OCI-LY7 (cell line): ENCODE measurements at places on chromosomes 3 and 15.
A peak's percentile ranks its signal among the peaks of the same experiment; 100 is the strongest.

- no peak for DNase-seq
These were observed 115.7 kb upstream of the LINGO1 start for GRCh38 chr15:77748078-77749064.

GRCh38 chr15:51172193-51172592 lies 77.5 kb upstream of the TNFAIP8L3 start:
- no peak for DNase-seq

GRCh38 chr3:172069478-172069877 lies 30.1 kb downstream of the FNDC3B start:
- DNase-seq: no peak

GRCh38 chr15:64547275-64547674 lies 86.9 kb downstream of the ZNF609 start:
- no peak for DNase-seq

DNA sequence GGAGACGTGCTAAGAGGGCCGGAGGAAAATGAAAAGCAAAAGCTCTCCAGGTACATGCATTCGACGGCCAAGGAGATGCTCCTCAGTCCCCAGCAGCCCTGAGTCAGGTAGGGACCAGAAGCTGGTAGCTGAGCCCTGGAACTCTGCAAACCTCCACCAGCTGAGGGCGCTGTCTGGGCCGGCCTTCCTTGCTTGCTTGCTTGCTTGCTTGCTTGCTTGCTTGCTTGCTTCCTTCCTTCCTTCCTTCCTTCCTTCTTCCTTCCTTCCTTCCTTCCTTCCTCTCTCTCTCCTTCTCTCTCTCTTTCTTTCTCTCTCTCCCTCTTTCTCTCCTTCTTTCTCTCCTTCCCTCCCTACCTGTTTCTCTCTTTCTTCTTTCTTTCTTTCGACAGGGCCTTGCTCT lies 94.6 kb upstream of the RASGRF1 start:
- DNase-seq: peak; percentile 21

DNA sequence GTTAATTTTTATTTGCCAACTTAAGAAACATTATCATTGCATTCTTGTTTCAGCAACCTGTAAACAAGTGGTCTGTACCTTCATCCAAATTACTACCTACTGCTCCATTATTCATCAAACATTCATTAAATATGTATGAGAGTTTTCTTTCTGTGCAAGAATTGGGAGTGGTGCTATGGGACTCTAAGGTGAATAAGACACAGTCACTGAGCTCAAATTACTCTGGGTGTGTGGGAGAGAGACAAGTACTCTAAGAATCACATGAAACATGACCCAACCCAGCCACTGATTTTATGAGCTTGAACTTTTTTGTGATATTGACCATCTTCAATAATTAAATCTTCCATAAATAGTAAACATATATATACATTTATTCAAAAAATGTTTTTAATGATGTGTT lies 227.2 kb upstream of the TP63 start:
- DNase-seq: no peak

GRCh38 chr3:169562988-169563774 lies 100.3 kb downstream of the MECOM start:
- DNase-seq: no peak

DNA sequence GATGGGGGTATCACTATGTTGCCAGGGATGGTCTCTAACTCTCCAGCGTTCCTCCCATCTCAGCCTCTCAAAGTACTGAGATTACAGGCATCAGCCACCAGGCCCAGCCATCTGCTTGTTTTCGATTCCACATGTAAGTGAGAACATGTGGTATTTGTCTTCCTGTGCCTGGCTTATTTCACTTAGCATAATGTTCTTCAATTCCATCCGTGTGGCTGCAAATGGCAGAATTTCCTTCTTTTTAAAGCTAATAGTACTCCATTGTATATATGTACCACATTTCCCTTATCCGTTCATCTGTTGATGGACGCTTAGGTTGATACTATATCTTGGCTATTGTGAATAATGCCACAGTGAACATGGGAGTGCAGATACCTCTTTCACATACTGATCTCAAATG lies 70.6 kb downstream of the ASB7 start:
- DNase-seq: no peak

DNA sequence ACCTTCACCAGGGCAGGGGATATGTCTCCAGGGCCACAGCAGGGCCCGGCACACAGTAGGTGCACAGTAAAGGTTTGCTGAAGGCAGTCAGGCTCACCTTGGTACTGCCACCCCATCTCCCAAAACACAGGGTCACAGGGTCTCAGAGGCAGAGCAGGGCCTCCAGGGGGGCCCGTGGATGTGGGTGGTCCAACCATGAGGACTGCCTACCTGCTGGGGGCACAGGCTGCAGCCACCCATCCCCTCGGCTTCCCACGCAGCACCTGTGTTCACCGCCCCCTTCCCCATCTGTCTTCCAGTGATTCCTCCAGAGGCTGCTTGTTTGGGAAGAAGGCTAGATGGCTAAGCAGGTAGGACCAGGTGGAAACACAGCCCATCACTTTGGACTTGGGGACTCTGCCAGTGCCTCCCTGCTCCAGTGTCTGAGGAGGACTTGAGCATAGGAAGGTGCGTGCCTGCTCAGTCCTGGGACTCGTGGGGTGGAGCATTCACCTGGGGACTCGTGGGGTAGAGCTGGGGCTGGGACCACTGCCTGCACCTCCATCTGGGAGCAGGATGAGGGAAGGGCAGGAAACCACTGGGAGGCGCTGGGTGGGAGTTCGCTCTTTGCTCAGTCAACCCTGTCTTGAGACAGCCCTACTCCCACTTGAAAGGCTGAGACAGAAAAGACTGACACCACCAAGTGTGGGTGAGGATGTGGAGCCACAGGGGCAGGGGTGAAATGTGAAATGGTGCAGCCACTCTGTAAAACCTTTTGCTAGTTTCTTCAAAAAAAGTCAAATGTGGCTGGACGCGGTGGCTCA lies 18.8 kb upstream of the PLXND1 start:
- DNase-seq: no peak

GRCh38 chr3:149571381-149571780 lies 86.4 kb downstream of the WWTR1 start:
- no peak for DNase-seq

DNA sequence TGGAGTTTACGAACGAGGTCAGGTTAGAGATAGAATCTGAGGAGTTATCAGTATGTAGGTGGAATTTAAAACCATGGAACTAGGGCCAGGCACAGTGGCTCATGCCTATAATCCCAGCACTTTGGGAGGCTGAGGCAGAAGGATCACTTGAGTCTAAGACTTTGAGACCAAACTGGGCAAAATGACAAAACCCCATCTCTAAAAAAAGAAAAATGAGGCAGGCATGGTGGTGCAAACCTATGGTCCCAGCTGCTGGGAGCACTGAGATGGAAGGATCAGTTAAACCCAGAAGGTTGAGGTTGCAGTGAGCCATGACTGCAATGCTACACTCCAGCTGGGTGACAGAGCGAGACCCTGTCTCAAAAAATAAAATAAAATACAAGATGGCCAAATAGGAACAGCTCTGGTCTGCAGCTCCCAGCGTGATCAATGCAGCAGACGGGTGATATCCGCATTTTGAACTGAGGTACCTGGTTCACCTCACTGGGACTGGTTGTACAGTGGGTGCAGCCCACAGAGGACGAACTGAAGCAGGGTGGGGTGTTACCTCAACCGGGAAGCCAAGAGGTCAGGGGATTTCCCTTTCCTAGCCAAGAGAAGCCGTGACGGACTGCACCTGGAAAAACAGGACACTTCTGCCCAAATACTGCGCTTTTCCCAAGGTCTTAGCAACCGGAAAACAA lies 33.3 kb downstream of the ZMAT3 start:
- DNase-seq: no peak

DNA sequence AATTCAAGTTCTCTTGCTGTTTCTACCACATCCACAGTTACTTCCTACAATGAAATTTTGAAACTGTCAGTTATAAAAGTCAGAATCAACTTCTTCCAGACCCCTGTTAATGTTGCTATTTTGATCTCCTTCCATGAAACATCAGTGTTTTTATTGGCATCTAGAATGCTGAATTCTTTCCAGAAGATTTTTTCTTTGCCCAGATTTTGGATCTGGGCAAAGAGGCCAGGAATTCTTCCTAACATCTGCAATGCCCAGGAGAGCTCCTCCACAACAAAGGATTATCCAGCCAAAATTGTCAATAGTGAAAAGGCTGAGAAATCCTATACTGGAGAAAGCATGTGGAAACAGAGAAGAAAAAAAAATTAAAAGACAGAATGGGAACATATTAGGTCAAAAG lies 75.5 kb downstream of the SERPINI1 start:
- no peak for DNase-seq

DNA sequence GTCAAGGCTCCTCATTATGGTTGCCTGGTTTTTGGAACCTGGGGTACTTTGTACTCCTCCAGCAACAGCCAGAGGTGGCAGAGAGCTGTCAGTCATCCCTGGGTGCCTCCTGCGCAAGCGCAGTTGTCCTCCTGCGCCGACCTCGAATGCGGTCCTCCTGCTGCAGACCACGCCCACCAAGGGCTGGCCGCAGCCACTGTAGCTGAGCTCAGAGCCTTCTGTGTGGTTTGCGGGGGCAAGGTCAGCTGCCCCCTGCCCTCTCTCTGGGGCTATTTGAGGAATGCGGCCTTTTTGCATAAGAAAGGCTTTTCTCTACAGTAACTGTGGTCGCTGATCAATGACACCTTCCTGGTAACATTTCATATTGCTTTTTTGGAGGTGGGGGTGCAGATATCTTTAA lies 131.3 kb upstream of the SNRPN start:
- DNase-seq: no peak

GRCh38 chr3:133096900-133097613 lies 58.9 kb downstream of the TMEM108 start:
- no peak for DNase-seq

- peak; percentile 87 for DNase-seq
These were observed 32.5 kb downstream of the BHLHE40 start for GRCh38 chr3:5011555-5012256.

GRCh38 chr3:167742338-167742737 lies 6.8 kb downstream of the SERPINI1 start:
- no peak for DNase-seq

DNA sequence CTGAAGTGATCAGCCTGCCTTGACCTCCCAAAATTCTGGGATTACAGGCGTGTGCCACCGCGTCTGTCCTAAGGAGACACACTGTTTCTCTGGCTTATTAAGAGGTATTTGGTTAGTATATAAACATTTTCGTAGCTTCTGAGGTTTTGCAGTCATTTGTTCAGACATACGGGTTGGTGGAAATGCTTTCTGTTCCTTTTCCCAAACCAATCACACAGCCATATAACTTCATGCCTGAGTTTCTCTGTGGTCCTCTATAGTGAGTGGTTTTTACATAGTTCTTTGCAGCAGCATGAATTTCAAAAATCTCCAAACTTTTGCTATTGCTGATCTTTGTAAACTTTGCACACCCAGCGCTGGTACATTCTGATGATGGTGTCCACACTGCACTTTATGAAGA lies 100.5 kb downstream of the AKAP13 start:
- DNase-seq: no peak

DNA sequence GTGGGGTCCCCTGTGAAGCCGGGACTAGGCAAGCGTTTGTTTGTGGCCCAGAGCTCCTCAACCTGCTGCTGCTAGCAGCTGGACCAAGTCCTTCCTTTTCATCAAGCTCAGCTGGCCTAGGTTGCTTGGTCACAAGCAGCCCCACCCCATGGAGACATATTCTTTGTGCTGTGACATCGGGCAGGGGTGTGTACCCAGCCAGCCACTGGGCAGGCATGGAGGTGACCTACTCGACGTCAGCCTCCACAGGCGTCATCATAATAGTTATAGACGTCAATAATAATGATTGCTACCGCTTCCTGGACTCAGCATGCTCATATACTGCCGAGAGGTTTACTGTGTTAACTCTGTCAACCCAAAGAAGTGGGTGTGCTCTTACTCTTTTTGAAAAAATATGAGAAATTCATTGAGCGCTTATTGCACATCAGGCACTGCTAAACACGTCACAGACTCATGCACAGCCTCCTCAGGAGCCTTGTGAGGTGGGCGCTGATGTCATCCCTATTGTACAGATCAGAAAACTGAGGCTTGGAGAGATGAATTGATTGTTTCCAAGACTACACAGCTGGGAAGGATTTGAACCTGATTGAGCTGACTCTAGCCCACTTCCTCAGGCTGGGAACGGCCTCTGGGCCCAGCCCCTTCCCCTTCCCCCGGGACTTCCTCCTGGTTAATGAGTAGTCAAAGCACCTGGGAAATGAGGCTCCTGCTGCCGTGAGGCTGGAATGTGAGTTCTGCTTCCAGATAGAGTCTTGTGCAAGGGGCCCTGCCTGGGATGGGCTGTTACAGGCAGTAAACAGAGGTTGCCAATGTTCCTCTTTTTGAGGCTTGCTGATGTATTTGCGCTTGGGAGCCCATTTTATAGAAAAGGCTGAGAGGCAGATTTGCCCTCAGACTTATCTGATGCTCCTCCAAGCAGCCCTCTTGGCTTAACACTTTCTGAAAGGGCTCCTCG lies 16.2 kb downstream of the SLC6A6 start:
- no peak for DNase-seq

DNA sequence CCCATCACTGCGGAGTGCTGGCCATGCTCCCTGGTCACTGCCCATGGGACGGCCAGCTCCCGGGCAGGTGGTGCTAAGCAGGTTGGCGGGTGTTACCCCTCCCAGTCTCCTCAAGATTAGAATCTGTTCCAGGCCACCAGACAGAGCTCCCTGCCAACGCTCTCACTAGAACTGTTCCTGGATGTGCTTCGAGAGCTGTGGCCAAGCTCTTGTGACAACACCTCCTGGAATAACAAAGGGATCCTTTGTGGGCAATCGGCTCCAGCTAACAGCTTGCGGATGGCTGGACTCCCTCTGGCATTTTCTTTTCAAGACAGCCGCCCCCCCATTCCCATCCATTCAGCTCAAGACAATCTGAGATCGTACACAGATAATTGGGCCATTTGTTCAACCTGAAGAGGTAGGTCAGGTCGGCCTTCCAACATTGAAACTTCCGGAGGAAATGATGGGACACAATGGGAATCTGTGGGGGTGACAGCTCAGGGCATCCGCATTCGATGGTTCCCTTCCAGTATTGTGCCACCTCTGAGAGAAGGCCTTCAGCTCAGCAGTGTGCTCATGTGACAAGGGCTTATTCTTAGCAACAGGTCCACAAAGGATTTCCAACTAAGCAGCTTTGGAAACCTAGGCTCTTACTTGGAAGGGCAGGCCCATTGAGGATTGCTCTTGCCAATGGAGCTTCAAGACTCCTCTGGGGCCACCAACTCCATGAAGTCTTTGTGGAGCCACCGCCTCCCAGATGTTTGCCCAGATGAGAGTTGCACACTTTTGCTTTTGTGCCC lies 11.6 kb upstream of the EPHB3 start:
- DNase-seq: no peak

DNA sequence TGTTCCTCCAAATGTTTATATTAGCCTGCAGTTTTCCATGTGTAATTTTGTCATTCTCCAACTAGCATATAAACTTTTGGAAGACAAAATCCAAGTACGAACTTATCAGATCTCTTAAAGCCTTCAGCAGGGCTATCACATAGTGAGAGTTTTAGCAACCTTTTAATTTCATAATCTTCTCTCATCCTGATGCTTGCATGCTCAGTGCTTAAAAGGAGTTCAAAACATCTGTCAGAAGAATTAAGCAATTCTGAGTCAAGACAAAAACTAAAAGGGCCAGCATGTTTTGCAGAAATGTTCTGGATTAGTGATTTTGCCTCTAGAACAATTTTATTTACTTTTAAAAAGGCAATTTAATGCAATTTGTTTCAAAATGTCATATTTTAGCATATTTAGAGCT lies 73.4 kb upstream of the SLC2A2 start:
- no peak for DNase-seq
